ENCODE measurements at places on chromosomes 1 and 21.

DNA sequence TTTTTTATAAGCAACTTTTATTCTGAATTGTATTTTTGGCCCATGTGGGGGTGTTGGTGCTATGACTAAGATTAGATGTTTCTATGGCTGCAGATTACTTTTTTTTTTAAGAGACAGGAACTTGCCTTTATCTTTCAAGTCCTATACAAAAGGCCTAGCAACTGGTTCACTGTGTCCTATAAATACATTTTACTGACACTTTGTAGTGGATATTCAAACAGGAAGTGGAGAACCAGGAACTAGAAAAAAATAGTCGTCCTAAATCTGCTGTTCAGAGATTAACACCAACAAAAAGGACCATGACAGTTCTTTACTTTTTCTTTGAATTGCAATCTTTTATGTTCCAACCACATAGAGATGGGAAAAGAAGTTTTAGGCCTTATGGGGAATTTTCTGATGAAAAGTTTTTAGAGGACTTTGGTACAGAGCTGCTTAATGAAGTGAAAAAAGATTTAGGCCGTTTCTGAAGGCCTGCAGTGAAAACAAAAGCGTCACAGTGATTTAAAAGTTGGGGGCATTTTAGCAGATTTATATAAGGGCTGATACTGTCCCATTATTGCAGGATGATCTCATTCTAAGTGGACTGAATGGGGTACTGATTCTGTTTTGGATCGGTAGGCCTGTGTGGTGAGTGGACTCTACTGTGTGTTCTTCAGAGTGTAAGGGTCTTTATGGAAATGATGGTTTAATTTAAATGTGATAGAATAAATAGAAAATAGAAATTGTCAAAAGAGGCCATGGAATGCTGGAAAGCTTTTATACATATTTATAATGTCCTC lies 136.4 kb upstream of the DEPDC1 start:
- no peak for DNase-seq

DNA sequence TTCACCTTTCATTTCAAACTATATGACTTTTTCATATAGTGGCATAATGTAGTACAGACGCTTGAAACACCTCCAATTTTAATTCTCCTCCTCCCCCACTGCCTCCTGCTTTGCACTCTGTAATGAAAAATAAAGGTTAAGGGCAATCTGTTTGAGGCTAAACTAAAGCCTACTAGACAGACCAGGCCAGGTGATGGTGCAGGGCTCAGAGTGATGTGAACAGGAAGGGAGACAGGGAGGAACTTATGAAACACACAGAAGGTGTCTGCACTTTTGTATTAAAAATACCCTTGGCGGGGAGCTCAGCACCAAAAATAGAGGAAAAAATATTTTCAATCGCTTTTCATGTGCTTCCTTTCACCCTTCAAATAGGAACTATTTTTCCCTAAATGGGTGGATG lies 415.4 kb downstream of the LMO4 start:
- no peak for DNase-seq

DNA sequence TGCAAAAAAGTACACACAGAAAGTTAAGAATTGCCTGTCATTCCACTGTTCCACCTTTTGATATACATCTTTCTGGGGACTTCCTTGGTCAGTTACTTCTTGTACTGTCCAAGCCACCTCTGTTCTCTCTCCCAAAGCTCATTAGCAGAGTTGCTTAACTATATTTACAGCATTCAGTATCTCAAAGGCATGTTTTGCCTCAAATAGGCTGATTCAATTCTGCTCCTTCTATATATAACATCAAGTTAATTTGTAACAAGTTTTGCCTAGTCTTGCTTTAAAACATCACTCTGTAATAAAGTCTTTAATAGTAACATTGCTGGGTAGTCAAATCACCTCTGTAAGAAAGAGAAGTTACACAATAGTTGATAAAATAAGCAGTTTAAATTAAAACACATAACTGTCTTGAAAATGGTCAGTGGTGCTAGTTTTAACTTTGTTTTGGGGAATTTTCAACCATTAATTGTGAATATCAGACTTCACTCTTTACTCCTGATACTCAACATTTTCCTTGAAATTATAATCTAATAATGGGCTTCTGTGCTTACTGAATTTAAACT lies 35.7 kb downstream of the EDARADD start:
- no peak for DNase-seq

DNA sequence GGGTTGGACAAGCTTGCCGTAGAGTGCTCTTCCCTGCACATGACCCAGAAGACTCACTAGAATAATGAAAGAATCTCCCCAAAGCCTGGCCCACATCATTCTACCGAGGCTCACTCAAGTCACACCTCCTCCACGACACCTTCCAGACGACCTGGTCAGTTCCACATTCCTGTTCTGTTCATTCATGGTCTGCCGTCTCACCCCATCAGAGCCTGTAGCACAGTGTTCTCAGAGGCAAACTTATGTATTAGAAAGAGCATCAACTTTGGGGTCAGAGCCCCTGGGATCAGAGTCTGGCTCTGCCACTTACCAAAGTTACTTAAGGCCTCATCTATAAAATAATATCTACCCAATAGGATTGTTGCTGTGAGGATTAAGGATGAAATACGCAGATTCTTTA lies 7.5 kb downstream of the OLFML3 start:
- DNase-seq, result no peak
